ENCODE measurements at places on chromosomes 7 and 10. TPM values are rescaled to one million over a fixed set of nuclear protein-coding genes. Genes with fewer than 3 reads are reported as not detected.

GRCh38 chr7:134690016-134690415, 43.4 kb downstream of the BPGM start:
- H3K27ac ChIP-seq: no peak overlapping the region
- no peak overlapping the region for H3K4me3 ChIP-seq
- no peaks in the 10 kb centered on the region for H3K27me3 ChIP-seq
- no peak for DNase-seq
- H3K36me3 ChIP-seq: no peaks in the 10 kb centered on the region
- peaks cover 6% of the 10 kb centered on the region for H3K4me1 ChIP-seq

- no peaks in the 10 kb centered on the region for H3K4me1 ChIP-seq
- H3K27ac ChIP-seq: no peak overlapping the region
- no peaks in the 10 kb centered on the region for H3K27me3 ChIP-seq
- no peak overlapping the region for H3K4me3 ChIP-seq
Measured at GRCh38 chr7:71682841-71683781, 551.2 kb downstream of the GALNT17 start.

Gene HTR5A
- total RNA-seq: not detected

GRCh38 chr7:108124820-108125219, 5.3 kb downstream of the LAMB4 start:
- no peaks in the 10 kb centered on the region for H3K36me3 ChIP-seq
- DNase-seq: peak; percentile 3
- no peak overlapping the region for H3K4me3 ChIP-seq
- H3K27me3 ChIP-seq: no peaks in the 10 kb centered on the region
- no peak overlapping the region for H3K27ac ChIP-seq
- H3K4me1 ChIP-seq: no peaks in the 10 kb centered on the region

DNA sequence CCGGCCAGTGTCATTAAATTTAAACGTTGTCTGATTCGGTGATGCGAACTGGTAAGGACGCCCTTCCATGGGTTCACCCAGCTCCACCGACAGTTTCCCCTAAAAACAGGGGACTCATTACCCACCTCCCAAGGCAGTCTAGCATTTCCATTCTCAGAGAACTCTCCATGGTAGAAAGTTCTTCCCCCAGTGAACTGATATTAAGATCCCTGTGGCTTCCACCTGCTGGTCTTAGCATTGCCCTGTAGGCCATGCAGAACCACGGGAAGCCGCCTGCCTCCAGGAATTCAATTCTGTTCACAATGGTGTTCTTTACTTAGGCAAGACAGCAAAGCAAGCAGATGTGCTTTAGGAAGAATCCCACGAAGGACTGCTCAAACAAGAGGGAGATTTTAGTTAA, 128.9 kb upstream of the NANOS1 start:
- H3K27me3 ChIP-seq: no peaks in the 10 kb centered on the region
- no peak overlapping the region for H3K27ac ChIP-seq
- no peaks in the 10 kb centered on the region for H3K4me1 ChIP-seq
- no peak overlapping the region for H3K4me3 ChIP-seq
- no peaks in the 10 kb centered on the region for H3K36me3 ChIP-seq

Gene ANXA8L1
- total RNA-seq: 31.7 TPM

- H3K4me1 ChIP-seq: peaks cover 16% of the 10 kb centered on the region
- no peak overlapping the region for H3K27ac ChIP-seq
- no peaks in the 10 kb centered on the region for H3K27me3 ChIP-seq
- no peak overlapping the region for H3K4me3 ChIP-seq
- H3K36me3 ChIP-seq: no peaks in the 10 kb centered on the region
- no peak for DNase-seq
Measured at GRCh38 chr7:26668821-26669220, 195.6 kb downstream of the SKAP2 start.

Gene NKX2-3
- not detected for total RNA-seq

GRCh38 chr7:76358011-76358480, 745 bp downstream of the YWHAG start:
- H3K27ac ChIP-seq: peak overlapping the region; percentile 97
- peak; percentile 51 for DNase-seq
- H3K36me3 ChIP-seq: peaks cover 23% of the 10 kb centered on the region
- no peaks in the 10 kb centered on the region for H3K27me3 ChIP-seq
- peaks cover 20% of the 10 kb centered on the region for H3K4me1 ChIP-seq
- H3K4me3 ChIP-seq: peak overlapping the region; percentile 89

- H3K4me3 ChIP-seq: no peak overlapping the region
- no peak overlapping the region for H3K27ac ChIP-seq
- H3K27me3 ChIP-seq: peaks cover 56% of the 10 kb centered on the region
- H3K4me1 ChIP-seq: no peaks in the 10 kb centered on the region
- no peak for DNase-seq
- no peaks in the 10 kb centered on the region for H3K36me3 ChIP-seq
Measured at GRCh38 chr7:115548756-115549155, 481.8 kb downstream of the TFEC start.

GRCh38 chr7:90951986-90952954, 312.0 kb upstream of the FZD1 start:
- H3K27ac ChIP-seq: no peak overlapping the region
- no peaks in the 10 kb centered on the region for H3K27me3 ChIP-seq
- no peaks in the 10 kb centered on the region for H3K36me3 ChIP-seq
- no peak for DNase-seq

GRCh38 chr7:37786741-37787569, 61.4 kb upstream of the NME8 start:
- no peaks in the 10 kb centered on the region for H3K27me3 ChIP-seq
- no peak overlapping the region for H3K4me3 ChIP-seq
- no peak overlapping the region for H3K27ac ChIP-seq
- H3K36me3 ChIP-seq: no peaks in the 10 kb centered on the region
- no peak for DNase-seq
- peaks cover 5% of the 10 kb centered on the region for H3K4me1 ChIP-seq

Gene IL6
- 22.0 TPM for total RNA-seq

Gene AKR1E2
- 0.29 TPM for total RNA-seq

- no peak for DNase-seq
- H3K27me3 ChIP-seq: no peaks in the 10 kb centered on the region
Measured at GRCh38 chr10:4405828-4406227, 420.2 kb upstream of the AKR1E2 start.

Gene FAM25G
- total RNA-seq: not detected

DNA sequence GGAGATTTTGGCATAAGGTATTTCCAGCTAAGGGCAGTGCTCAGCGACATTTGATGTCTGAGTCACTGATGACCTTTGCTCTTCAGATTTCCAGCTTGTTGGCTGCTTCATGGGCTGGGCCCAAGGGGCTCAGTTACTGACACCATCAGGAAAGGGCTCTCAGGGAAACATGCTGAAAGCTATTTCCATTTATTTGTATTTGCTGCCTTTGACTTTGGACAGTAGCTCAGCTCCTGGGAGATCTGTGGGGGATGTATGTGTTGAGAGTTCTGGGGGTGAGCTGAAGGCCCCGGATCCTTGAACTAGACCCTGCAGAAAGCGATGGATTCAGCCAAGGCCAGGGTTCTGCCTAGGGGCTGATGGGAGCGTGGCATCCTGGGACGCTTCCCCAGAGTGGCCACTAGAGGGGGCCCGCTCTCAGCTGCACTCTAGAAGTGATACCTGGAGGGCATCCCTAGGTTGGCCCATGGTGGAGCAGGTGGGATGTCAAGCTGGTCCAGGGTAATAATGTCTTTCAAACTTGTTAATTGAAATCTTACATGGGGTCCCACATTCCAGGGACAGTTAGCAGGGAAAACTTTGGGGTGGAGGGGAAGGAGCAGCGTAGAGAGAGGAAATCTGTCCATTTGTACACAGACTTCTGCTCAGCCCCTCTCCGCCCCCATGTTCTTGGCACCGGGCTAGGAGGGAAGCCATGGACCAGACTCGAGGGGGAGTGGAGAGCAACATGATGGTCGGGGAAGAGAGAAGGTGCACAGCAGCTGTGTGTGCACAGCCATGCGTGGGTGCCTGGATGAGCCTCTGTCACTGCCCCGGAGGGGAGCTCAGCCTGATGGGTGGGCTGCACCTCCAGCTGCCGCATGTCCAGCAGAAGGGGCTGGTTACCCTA, 3.0 kb upstream of the BTBD16 start:
- no peaks in the 10 kb centered on the region for H3K27me3 ChIP-seq
- DNase-seq: peak; percentile 49
- peaks cover 32% of the 10 kb centered on the region for H3K4me1 ChIP-seq
- H3K4me3 ChIP-seq: no peak overlapping the region

Gene GHRHR
- not detected for total RNA-seq

GRCh38 chr10:25934621-25935139, 651 bp downstream of the MYO3A start:
- peaks cover 69% of the 10 kb centered on the region for H3K27me3 ChIP-seq
- H3K4me1 ChIP-seq: no peaks in the 10 kb centered on the region
- H3K4me3 ChIP-seq: no peak overlapping the region
- no peak for DNase-seq

Gene IQUB
- total RNA-seq: 0.16 TPM

GRCh38 chr10:51244748-51245490, 170.6 kb downstream of the PRKG1 start:
- H3K27me3 ChIP-seq: peaks cover 62% of the 10 kb centered on the region
- H3K4me3 ChIP-seq: no peak overlapping the region
- H3K27ac ChIP-seq: no peak overlapping the region
- no peaks in the 10 kb centered on the region for H3K4me1 ChIP-seq
- no peaks in the 10 kb centered on the region for H3K36me3 ChIP-seq

Gene CPA2
- not detected for total RNA-seq

Gene RBM28
- total RNA-seq: 61.5 TPM

Gene BMPER
- not detected for total RNA-seq

DNA sequence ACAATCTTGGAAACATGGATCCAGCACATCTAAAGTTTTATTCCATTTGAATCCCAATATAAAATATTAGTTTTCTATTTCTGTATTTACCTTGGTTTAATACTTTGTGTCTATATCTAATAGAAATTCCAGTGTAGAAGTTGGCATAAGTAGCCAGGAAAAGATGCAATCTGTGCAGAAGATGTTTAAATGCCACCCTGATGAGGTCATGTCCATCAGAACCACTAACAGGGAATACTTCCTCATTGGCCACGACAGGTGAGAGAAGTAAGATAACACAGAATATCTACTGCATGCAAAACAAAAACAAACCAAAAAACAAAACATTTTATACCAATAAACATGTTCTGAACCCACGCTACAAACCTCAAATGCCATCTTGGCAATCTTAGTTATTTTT, 15.7 kb downstream of the PLEKHS1 start:
- H3K4me1 ChIP-seq: no peaks in the 10 kb centered on the region
- H3K27ac ChIP-seq: no peak overlapping the region
- no peak overlapping the region for H3K4me3 ChIP-seq

- H3K27ac ChIP-seq: no peak overlapping the region
- DNase-seq: peak; percentile 52
- H3K36me3 ChIP-seq: no peaks in the 10 kb centered on the region
- no peak overlapping the region for H3K4me3 ChIP-seq
- no peaks in the 10 kb centered on the region for H3K27me3 ChIP-seq
Measured at GRCh38 chr10:121668314-121669027, 70.2 kb upstream of the FGFR2 start.

- H3K4me1 ChIP-seq: peaks cover 31% of the 10 kb centered on the region
- peak; percentile 97 for DNase-seq
- H3K36me3 ChIP-seq: peaks cover 62% of the 10 kb centered on the region
- H3K27ac ChIP-seq: peak overlapping the region; percentile 95
- H3K27me3 ChIP-seq: no peaks in the 10 kb centered on the region
Measured at GRCh38 chr10:128064108-128064969, 61.9 kb downstream of the MKI67 start.

Gene SORBS1
- 1.0 TPM for total RNA-seq
